ENCODE measurements at places on chromosomes 16 and 17.
A peak's percentile ranks its signal among the peaks of the same experiment; 100 is the strongest.

- peak; percentile 6 for DNase-seq
These were observed 5.0 kb downstream of the CX3CL1 start for GRCh38 chr16:57377080-57377841.

GRCh38 chr16:4994719-4995434, 36.7 kb downstream of the SEC14L5 start:
- no peak for DNase-seq

DNA sequence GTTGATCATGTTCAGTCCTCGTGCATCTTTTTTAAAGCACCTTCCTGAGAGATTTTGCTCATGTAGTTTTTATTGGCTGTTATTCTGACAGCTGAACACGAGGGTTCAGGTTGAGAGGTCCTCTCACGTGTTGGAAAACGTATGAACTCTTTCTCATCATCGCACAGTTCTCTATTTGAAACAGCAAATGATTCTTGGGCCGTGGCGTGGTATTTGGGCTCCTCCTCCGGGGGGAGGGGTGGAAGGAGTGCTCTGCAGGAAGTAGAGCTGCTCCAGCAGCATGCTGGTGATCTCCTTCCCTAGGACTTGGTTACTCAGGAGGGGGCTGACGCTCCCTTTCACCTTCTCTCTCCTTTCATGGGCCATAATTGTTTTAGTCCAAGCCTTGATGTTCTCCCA, 70.4 kb downstream of the KSR1 start:
- DNase-seq: no peak

- DNase-seq: no peak
These were observed 142.9 kb upstream of the NUDT7 start for GRCh38 chr16:77579351-77579891.

All from NK-92 treated with Interleukin-12 subunit alpha and Interleukin-12 subunit beta, amount 100 ng/mL, for 24 hours (cell line).